GF-D8 (cell line): ENCODE measurements at places on chromosomes 12 and 14.

GRCh38 chr14:49249022-49249421, 337.2 kb downstream of the RPS29 start:
- DNase-seq = no peak

DNA sequence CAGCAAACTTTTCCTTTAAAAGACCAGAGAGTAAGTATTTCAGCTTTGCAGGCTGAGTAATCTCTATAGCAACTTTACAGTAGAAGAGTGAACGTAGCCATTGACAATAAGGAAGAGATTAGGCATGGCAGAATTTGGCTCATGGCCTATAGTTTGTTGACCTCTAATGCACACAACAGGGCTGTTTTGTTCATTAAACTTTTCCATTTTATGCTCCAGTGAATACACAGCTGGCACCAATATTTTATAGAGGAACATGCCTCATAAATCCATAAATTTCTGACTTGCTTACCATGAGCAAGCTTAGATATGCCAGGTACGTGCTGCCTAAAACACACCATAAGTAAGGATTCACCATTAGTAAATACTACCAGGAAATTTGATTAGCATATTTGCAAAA, 609.0 kb upstream of the STXBP6 start:
- no peak for DNase-seq

DNA sequence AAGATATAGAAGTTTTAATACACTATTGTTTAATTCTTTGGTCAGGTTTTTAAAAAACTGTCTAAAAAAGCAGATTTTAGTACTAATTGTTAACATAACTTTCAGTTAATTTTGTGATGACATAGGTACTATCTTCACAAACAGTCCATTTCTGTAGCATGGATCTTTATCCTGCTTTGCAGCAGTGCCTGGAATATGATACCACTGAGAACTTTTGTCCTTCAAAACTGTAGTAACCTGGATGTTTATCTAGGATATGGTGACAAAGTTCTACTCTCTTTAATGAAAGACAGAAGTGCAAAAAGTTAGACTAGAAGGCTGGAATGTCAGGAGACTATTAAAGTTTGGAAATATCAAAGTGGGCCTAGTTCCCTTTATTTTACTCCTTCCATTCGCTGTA, 159.9 kb downstream of the SYNE2 start:
- no peak for DNase-seq

DNA sequence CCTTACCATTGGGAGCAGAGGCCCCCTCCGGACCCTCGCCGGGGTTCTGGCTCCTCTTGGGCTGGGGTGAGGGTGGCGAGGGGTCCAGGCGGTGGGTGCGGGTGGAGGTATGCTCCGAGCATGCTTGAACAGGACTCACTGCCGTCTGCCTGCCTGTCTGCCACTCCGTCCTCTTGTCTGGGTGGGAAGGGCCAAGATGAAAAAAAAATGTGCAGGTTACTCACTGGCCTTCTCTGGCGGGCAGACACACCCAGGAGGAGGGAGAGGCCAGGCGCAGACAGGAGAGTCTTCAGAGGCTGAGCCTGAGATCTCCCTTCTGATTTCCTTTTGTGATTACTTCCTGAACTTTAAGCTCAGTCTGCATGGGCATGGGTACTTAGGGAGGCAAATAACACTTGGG, 76.1 kb downstream of the STON2 start:
- DNase-seq = no peak

- DNase-seq = no peak
Observed at GRCh38 chr12:132638541-132639408, 20.2 kb downstream of the P2RX2 start.

GRCh38 chr12:29730481-29730880, 53.3 kb downstream of the TMTC1 start:
- DNase-seq = no peak

GRCh38 chr12:77888611-77889010, 57.9 kb downstream of the NAV3 start:
- DNase-seq = no peak

DNA sequence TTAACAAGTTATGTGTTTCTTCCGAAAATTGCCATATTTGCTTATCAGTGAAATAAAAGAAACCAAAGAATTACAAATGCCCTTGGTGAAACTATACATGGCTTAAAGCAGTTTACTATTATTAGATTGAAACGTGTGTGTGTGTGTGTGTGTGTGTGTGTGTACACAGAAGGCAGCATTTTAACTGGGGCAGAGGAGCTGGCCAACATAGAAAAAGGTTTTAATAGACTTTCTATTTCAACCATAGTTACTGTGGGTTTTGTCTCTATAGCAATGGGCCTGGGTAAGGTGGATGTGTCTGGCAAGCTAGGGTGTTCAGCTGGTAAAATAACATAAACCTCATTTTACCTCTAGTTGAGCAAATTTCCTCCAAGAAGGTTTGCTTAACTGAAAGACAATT, 6.5 kb downstream of the PRICKLE1 start:
- DNase-seq = no peak

- peak; percentile 55 for DNase-seq
Observed at GRCh38 chr14:92670160-92670559, 78.3 kb downstream of the LGMN start.
